DMS 273 treated with DMSO at 0.1 percent for 48 hours (cell line): ENCODE measurements at places on chromosomes 4 and X.
A peak's percentile ranks its signal among the peaks of the same experiment; 100 is the strongest.

GRCh38 chr4:38105475-38106220 is 145.4 kb downstream of the PTTG2 start:
- DNase-seq, result no peak

DNA sequence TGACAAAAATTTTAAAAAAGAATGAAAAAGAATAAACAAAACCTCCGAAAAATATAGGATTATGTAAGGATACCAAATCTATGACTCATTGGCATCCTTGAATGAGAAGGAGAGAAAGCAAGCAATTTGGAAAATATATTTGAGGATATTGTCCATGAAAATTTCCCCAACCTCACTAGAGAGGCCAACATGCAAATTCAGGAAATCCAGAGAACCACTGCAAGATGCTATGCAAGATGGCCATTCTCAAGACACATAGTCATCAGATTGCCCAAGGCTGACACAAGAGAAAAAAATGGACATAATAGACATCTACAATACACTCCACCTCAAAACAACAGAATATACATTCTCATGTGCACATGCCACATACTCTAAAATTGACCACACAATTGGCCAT is 135.9 kb upstream of the SPANXB1 start:
- no peak for DNase-seq

DNA sequence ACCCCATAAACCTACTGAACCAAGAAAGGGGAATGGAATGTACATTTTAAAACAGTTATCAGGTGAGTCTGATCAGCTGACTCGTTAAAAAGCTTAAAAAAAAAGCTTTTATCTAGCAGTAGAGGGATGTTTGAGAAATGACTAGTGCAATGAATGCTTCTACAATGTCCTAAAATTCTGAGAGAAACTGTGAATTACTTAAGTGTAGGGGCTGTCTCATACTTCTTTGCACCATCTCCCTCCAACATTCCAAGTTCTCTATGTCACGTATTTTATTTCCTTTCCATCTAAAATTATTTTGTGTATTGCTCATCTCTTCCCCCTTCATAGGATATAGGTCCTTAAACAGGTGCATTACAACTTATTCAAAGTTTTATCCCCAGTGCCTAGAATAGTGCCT is 11.9 kb upstream of the AREG start:
- no peak for DNase-seq

DNA sequence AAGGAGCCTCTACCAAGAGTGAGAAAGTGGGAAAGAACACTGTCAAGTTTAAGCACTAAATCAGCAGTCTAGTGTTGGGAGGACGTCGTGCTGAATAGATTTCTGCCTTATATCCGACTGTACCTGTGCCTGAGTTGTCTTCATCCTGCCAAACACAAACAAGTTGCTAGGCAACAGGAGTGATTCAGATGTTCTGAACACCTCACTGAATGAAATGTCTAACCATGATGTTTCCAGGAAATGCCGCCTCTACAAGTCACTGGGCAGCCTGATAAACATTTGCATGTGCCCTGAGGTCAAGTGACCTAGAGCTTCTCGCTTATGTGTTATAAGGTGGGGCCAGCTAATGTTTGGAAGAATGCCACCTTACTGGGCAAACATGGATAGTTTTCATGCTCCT is 37.9 kb downstream of the SGMS2 start:
- DNase-seq, result no peak

DNA sequence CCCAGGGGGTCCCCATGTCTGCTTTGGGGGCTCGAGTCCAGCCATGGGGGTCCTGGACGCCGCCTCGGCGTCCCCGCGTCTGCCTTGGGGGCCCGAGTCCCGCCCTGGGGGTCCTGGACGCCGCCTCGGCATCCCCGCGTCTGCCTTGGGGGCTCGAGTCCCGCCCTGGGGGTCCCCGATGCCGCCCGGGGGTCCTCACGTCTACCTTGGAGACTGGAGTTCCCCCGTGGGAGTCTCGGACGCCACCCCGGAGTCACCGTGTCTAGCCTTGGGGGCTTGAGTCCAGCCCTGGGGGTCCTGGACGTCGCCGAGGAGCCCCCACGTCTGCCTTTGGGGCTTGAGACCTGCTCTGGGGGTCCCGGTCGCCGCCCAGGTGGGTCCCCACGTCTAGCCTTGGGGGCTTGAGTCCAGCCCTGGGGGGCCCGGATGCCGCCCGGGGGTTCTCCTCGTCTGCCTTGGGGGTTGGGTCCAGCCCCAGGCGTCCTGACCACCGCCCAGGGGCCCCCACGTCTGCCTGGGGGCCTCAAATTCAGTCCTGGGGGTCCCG is 1.1 kb upstream of the GTPBP6 start:
- DNase-seq, result no peak

GRCh38 chr4:137421796-137422195 is 110.5 kb downstream of the PCDH18 start:
- no peak for DNase-seq

- DNase-seq, result no peak
Observed at GRCh38 chrX:41381685-41382084, 47.7 kb downstream of the DDX3X start.

- DNase-seq, result no peak
Observed at GRCh38 chrX:150185766-150186165, 177.4 kb upstream of the MAMLD1 start.

- DNase-seq, result no peak
Observed at GRCh38 chrX:11287505-11287904, 5.7 kb upstream of the AMELX start.

GRCh38 chrX:68835468-68835867 is 6.6 kb downstream of the EFNB1 start:
- DNase-seq, result no peak

GRCh38 chr4:123110685-123111084 is 188.3 kb upstream of the NUDT6 start:
- no peak for DNase-seq

DNA sequence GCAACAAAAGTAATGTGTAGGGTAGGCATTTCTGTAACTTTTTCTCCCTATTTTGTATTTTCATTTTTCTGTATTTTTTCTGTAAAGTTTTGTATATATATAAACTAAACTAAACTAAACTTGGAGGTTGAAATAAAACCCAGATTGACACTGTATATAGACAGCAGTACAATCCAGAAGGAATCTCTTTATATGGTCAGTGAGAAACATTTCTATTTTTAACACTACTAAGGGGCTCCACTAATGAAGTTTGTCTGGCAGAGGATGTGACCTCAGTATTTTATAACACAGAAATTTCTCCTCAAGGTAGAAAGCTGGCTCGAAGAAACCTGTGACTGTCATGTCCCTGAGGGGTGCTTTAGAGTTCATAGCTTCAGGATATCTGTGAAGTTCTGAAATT is 959.2 kb downstream of the ADGRL3 start:
- DNase-seq, result no peak

GRCh38 chr4:11894977-11895376 is 466.3 kb upstream of the HS3ST1 start:
- DNase-seq, result no peak

DNA sequence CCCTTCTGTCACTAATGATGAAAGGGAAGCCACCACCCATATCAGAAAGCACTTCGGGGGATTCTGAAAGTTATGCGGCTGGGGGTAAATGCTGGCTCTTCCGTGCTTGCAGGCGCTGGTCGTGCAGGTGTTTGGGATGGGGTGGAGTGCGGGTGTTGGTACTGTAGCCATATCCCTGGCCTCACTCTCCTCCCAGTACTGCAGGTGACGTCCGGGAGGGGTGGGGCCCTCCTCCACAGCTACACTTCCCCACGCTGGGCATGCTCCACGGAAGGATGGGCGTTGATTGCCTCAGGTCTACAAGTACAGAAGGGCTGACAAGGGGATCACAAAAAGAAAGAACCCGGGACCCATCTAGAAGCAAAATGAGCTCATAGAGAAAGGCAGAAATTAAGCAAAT is 48.6 kb upstream of the CLDN24 start:
- DNase-seq, result no peak

- no peak for DNase-seq
Observed at GRCh38 chr4:89109841-89110540, 1.3 kb upstream of the TIGD2 start.

GRCh38 chr4:168272488-168272887 is 46.1 kb downstream of the DDX60 start:
- DNase-seq, result no peak

GRCh38 chr4:186693159-186693815 is 30.4 kb downstream of the FAT1 start:
- DNase-seq, result no peak

- DNase-seq, result no peak
Observed at GRCh38 chrX:103730796-103731493, 20.2 kb downstream of the TMEM31 start.

DNA sequence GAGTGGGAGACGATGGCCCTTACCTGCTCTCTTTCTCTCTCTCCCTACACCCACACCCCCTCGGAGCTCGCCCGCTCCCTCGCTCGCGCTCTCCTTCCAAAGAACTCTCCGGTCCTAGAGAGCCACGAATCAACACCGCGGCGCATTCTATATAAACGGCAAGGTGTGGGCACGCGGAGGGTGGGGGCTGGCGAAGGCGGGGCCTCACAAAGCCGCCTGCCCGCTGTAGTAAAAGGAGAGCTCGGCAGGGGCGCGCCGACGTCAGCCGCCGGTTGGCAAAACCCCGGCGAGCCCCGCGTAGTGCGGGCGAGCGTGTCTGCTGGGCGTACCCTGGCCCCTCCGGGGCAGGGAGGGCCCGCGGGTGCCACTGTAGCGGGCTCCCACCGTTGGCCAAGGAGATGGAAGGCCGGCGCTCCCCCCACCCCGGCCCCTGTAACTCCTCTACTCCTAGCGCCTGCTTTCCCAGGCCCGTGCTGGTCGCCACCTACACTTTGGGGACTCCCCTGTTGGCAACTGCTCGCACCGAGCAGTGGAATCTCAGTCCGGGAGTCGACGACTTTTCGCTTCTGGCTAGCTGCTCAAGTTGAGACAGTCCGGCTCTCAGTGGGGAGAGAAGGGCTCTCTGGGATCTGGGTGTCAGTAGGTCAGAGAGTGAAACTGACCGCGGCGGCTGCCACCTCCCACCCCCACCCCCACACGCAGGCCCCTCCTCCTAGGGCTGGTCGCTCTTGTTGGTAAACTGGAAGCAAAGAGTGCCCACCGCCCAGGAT is 325.5 kb upstream of the F9 start:
- no peak for DNase-seq

GRCh38 chrX:97294041-97294440 is 410.3 kb downstream of the RPA4 start:
- DNase-seq, result no peak

DNA sequence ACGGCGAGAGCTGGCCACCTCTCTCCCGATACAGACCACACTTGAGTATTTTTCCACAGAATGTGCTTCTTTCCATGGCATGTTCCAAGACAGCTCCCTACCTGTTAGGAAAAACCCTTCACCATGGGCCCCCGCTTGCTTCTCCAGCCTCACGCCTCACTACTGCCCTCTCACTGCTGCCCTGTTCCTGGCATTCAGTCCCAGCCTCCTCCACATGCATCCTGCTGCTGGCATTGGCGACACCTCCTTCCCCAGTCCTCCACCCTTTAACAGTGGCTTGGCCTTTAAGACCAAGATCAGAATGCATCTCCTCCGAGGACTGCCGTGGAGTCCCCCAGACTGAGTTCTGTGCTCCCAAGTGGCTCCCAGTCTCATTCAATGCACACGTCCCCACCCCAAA is 10.7 kb downstream of the PNMA6F start:
- no peak for DNase-seq

- DNase-seq, result no peak
Observed at GRCh38 chrX:133726211-133726630, 259.2 kb downstream of the GPC3 start.

DNA sequence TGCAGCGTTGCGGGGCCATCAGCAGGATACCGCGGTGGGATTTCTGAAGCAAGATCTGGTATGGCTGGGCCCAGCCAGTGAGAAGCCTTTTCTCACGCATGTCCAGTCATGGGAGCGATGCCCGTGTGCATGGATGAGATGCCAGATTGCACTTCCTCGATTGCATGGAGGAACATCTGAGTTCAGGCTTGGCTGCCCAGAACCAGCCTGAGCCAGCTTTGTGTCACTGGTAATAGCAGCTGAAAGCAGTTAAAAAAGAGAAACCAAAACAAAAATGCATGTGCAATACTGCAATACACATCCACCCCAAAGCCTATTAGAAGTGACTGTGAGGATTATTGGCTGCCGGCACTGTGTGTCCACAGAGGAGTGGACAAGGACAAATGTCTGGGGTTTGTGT is 59.3 kb downstream of the PSAPL1 start:
- DNase-seq, result no peak

DNA sequence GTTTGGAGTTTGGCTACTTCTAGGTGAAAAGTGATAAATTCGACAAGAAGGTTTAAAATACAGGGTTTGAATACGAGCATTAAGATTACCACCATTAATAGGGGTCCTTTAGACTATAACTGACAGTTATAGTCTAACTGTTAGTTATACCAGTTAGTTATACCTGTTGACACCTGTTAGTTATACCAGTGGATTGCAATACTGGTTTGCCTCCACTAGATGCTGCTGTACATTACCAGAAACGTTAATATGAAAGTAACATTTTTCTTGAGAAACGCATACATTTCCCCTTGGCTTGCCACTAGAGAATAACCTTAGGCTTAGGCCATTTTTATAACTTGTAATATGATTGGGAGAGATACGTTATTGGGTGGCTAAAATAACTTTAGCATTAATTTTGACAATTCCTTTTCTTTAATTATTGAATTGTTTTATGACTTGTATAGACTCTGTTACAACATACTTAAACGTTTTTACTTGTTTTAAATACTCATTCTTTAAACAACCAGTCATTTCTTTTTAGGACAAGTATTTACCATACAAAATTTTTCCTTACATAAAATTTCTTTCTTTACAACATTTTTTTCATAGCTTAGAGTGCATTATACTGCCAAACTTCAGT is 911.2 kb downstream of the FSTL5 start:
- no peak for DNase-seq

DNA sequence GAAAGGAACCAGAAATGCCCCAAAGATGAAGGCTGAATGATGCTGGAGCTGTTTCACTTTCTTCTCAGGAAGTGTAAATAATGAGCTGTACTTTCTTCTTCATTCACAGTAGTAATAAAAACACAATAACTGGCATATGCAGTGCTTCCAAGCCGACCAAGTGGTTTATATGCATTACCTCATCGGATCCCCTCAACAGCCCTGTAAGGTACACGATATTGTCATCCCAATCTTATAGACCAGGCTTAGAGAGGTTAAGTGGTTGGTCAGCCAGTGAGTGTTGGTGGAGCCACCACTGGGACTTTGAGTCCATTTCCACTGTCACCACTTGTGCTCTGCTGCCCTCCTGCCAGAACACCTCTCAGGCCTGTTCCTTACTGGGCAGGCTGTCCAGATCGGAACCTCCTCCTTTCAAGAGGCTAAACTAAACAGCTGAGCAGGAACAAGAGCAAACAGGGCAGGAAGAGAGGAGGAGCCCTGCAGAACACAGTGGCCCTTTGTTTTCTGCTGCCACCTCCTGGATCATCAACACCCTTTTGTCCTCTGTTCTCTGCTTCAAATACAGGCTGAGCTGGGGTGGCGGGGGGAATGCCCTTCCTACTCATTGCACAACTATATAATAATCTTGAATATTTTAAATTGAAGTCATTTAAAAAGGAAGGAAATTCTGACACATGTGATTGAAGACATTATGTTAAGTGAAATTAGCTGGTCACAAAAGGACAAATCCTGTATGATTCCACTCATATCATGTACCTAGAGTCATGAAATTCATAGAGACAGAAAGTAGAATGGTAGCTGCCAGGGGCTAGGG is 112.5 kb upstream of the ATP6AP2 start:
- DNase-seq, result peak; percentile 14
